ENCODE measurements at places on chromosomes 13 and 19.

- no peak for DNase-seq
Measured at GRCh38 chr19:45556835-45557234, 27.8 kb downstream of the OPA3 start.

DNA sequence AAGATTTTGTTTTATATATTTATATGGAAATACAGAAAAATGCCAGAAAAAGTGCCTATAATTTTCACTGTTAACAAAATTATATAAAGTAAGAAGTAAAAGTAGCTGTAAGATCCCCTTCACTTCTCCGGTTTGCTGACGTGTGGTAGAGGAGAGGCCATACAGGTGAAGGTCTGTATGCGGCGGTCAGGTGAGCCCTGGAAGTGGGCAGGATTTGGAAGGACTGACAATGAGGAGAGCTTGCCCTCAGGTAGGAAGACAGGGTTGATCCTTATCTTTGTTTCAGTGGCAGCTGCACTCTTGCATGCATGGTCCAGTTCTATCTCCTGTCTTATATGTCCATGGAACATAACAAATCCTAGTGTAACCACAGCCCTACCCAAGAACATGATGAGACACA is 16.9 kb upstream of the TFDP1 start:
- DNase-seq, result no peak

DNA sequence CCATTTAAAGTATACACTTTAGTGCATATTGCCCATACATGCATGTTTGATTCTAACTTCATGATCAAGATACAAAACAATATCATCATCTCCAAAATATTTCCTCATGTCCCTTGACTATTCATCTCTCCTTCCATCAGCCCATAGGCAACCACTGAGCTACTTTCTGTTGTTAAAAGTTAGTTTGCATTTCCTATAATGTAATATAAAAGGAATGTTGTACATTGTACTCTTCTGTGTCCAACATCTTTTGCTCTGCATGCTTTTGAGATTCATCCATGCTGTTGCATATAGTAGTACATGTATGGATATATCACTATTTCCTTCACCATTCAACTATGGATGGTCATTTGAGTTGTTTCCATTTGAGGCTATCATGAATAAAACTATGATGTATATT is 74.7 kb downstream of the ITGBL1 start:
- no peak for DNase-seq

DNA sequence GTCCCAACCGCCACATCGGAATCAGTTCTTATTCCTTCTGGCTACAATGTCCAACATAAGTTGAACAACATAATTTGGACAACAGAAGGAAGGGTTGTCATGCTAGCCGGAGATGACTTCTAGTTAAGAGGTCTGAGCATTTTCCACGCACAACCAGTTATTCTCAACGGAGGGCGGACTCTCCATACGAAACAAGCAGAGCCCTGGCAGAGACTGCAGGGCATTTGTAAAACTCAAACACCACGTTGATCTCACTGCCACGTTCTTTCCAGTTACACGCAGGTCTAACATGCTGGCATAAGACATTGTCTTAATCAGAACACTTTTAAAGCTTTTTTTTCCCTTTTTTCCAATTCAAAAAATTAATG is 38.3 kb upstream of the DCUN1D2 start:
- no peak for DNase-seq

- no peak for DNase-seq
Measured at GRCh38 chr13:51305271-51305967, 34.1 kb upstream of the SERPINE3 start.

GRCh38 chr13:107289540-107289939 is 721.6 kb upstream of the ARGLU1 start:
- no peak for DNase-seq

- DNase-seq, result no peak
Measured at GRCh38 chr13:33139184-33139583, 123.0 kb downstream of the KL start.

DNA sequence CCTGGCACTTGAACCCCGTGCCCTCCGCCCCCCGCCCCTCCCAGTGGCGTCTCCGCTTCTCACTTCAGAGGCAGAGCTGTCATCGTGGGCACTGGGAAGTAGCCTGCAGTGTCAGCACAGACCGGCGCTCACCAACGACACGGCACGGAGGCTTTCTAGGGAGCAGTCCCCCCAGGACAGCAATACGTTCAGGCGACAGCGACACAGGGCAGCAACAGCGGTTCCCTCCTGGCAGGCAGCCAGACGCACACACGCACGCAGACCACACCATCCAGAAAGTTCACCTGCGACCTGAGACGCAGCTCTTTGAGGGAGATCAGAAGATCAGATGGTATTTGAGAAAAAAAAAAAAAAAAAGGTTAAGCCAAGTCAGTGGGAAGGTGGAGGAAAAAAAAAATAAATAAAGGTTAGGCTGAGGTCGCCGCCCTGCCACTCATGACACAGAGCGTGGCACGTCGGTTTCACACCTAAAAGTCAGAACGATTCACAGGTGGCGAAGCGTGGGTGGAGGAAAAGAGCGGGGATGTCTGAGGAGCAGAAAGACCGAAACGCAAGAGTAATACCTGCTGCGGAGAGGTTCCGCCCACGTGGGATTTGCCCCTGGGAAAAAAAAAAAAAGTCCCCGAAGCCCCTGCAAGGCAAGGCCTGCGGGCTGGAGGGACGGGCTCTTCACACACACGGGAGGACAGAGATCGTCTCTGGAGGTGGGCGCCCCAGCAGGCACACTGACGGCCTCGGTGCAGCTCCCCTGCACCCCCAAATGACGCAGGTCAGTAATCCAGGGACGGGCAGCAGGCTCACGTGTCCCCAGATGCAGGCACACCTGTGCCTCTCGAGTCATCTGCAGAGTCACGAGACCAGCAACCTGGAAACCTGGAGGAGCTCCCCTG is 94.5 kb downstream of the GNG7 start:
- no peak for DNase-seq

DNA sequence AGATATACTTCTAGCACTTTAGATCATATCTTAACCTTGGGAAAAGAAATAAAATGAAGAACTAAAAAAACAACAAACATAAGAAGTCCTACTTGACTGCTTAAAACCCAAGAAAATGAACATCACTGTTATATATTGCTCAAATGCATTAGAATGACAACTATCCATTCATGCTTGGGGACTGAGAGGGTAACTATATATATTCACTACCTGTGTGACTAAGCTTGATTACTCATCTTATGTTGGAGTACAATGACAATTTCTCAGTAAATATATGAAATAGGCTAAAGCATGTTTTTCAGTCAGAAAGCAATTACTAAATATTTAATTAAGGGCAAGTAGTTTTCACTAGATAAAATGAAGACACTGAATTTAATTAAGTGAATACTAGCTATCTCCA is 40.1 kb downstream of the ZC3H13 start:
- DNase-seq, result no peak

GRCh38 chr13:101915755-101916107 is 463.3 kb downstream of the ITGBL1 start:
- DNase-seq, result no peak

- no peak for DNase-seq
Measured at GRCh38 chr19:41499899-41500298, 56.9 kb downstream of the ERICH4 start.

DNA sequence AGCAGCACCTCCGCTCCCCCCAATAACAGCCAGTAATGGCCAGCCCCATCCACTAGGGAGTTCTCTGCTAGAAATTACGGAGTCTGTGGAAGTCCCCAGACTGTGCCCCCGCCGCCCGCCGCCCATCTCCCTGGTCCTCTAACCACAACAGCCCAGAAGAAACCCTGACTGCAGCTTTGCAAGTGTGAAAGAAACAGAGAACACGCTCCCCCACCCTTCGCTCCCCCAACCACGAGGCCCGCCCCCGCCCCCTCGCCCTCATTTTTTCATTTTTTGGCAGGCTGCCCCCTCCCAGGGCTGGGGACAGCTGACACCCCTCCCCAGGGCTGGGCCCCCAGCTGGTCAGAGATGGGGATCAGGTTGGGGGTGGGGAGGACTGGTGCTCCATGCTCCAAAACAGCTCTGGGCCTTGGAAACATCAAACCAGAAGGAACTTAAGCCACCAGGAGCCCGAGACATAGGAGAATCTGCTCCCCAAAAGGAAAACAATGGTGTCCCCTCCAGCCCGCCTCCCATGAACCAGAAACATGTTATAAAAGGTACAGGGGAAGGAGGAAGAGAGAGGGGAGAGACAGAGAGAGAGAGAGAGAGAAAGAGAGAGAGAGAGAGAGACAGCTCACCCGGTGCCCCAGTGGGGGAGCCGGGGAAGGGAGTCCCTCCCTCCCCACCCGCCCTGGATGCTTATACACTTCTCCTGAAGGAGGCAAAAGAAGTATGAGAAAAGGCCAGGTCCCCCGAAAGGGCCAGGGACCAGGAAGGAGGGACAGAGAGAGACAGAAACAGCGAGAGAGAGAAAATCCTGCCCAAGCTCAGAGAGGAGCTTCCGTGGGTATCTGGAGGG is 29.8 kb upstream of the ASF1B start:
- peak; percentile 36 for DNase-seq

DNA sequence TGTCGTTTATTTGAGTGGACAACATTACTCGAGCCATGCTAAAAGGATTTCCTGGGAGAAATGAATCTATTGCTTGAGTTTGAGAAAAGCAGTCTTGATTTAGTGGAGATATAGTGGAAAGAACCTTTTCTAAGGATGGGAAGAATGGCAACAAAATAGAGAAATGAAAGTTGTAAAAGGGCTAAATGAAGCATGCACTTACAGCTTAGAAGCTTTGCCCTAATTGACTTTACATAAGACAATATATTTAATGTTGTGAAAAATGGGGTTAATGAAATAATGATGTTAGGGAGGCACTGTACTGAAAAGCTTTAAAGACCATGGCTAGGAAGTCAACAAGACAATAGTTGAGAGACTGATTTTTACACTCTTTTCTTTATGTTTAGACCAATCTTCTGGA is 35.4 kb downstream of the SLC10A2 start:
- DNase-seq, result no peak

DNA sequence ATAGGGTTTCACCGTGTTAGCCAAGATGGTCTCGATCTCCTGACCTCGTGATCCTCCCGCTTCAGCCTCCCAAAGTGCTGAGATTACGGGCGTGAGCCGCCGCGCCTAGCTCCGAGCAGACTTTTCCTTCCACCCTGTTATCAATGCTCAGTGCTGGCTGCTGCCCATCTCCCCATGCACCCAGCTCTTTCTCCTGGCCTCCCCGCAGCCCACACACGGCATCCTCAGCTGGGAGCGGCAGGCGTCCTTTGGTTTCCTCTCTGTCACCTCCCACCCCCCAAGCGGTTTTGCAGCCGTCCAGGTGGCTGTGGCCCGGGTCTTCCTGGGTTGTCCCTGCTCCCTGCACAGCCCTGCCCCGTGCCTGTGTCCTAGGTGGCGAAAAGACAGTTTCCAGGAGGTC is 12.1 kb downstream of the PRR22 start:
- DNase-seq, result no peak

GRCh38 chr19:18137657-18138339 is 15.2 kb upstream of the PIK3R2 start:
- no peak for DNase-seq

DNA sequence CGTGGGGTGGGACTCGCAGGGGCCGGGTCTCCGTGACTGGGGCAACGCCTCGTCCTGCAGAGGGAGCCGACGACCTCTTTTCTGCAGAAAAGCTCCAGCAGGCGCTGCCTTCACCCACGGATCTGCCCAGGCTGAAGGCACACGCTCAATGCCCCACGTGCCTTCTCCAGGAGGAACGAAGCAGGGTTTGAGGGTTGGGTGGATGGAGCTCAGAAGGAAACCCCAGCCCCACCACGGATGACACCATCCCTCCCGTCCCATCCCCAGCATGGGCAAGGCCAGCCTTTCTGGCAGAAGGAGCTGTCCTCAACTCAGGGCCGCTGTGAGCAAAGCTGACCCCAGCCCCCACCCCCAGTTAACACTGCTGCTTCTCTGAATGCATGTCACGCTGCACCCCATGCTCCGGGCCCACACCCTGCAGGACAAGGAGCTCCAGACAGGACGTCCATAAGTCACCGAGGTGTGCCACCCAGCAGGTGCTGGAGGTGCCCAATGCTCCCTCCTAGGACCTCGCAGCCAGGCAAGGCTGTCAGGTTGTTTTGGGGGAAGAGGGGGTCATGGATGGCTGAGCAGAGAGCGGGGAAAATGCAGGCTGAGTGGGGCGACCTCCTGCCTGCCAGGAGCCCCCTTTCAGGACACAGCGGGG is 7.4 kb downstream of the C19orf25 start:
- no peak for DNase-seq

DNA sequence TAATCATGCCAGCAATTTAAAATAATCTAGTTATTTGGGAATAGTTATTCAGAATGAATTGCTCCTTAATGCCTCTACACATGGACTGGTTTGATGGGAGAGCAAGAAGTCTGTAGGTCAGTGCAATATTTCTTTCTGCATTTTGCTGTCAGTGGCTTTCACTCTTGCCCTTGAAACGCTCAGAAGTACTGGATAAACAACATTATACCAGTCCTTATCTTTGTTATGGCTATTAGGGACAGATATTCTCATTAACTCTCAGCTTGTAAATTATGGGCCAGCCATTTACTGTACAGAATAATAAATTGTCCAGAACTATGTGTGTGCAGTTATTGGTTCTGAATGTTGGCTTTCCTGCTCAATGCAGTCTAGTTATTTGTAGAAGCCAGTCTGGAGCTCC is 224.4 kb downstream of the OXGR1 start:
- peak; percentile 35 for DNase-seq

GRCh38 chr13:97125810-97126738 is 96.1 kb upstream of the MBNL2 start:
- no peak for DNase-seq

DNA sequence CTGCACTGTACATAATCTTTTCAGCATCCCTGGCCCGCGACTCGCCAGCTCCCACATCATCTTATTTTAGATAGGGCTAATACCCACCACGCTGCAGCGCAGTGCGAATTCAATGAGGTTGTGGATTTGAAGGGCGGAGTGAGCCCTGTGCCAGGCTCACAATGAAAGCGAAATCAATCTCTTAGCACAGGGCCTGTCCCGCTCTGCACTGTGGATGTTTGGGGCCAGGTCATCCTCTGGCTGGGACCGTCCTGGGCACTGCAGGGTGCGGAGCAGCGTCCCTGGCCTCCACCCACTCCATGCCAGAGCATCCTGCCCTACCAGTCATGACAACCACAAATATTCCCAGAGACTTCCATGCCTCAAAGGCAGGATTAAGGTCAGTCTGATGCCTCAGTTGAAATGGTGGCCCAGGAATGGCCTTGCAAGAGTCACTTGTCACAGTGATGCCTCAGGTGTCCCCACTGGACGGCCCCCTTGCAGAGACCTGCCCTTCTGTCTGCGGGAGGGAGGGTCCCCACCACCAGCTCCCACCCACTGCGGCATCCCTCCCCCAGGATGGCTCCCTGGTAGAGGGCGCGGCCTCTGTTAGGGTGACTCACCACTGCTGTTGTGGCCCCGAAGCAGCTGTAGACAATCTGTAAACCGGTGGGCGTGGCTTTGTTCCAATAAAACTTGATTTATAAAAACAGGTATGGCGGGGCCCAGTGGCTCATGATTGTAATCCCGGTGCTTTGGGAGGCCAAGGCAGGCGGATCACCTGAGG is 5.6 kb downstream of the UHRF1 start:
- no peak for DNase-seq

GRCh38 chr19:50205681-50206138 is 2.3 kb downstream of the MYH14 start:
- DNase-seq, result no peak

Measured in SK-N-SH (cell line).